Stimulated activated naive B cell treated with anti-CD40 and anti-IgM and Interleukin-4, amounts not matched to agents 10 μg/mL and 1 μg/mL and 100 μg/mL, for 72 hours (primary cell): ENCODE measurements at places on chromosomes 7 and 10.

DNA sequence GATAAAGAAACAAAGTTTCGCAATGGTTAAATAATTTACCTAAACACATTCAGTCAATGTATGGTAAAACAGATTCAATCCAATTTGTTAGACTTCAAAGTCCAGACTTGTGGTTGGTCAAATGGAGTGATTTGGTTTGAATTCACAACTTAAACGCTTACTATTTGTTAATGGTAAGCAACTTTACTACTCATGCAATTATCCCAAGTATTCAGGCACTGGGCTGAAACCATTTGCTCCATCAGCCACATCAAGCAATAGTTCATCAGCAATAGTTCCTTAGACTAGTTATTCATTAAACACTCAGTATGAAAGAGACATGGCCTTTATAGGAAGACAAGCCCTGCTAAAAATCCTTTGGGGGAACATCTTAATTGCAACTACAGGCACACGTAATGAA is 253.0 kb downstream of the AGMO start:
- no peak for DNase-seq

DNA sequence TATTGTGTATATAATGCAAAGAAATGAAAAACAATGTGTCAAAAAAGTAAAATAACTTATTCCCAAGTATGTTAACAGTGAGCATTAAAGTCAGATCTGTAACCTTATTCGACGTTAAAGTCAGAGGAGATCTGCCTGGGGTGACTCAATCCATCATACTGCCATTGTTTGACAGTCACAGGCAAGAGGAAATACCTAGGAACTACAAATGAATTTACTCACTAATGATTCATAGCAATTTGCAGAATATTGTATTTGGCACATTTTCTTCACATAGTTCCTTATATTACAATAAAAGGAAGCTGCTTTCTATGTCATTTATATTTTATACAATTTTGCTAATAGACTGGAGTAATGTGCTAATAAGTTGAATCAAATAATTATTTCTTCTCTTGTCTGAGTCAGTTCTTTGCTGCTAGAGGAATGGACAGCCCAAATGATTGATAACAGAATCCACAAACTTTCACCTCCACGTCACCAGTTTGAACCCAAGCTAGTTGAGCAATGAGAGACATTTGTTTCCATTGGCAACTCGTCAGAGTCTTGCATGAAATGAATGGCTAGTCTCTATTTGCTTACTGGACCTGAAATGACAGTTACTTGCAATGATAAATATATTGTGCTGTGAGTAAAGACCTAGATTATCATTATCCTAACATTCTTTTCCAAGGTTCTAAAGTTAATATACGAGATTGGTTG is 48.5 kb upstream of the TMEM106B start:
- DNase-seq = no peak

DNA sequence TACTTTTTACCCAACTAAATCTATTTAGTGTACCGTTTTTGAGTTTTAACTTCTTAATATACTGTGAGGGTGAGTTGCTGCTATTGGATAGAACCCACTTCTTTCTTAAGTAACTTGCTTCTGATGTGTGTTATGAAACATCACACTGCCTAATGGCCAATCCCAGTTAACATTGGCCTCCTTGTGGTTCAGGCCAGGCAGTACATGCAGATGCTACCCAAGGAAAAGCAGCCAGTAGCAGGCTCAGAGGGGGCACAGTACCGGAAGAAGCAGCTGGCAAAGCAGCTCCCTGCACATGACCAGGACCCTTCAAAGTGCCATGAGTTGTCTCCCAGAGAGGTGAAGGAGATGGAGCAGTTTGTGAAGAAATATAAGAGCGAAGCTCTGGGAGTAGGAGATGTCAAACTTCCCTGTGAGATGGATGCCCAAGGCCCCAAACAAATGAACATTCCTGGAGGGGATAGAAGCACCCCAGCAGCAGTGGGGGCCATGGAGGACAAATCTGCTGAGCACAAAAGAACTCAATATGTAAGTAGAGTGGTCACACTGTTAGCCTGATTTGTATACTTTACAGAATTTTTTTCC is 39.7 kb downstream of the TES start:
- no peak for DNase-seq

DNA sequence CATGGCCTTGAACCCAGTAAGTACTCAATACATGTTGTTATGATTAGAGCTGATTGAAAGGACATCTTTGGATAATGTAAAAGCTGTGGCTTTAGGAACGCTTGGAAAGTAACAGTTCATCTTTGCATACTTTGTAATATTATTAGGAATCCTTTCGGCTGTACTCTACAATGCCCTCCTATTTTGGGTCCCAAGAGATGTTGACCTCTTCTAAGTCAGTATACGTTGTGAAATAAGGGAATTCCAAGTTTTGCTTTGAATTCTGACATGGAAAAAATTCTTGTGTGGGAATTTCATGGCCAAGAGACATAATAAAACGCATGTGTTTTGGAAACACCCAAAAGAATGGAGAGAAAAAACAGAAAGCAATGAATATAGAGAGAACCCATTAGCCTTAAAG is 7.7 kb downstream of the AGR3 start:
- DNase-seq = no peak

GRCh38 chr7:37251222-37251621 is 197.4 kb downstream of the ELMO1 start:
- no peak for DNase-seq

DNA sequence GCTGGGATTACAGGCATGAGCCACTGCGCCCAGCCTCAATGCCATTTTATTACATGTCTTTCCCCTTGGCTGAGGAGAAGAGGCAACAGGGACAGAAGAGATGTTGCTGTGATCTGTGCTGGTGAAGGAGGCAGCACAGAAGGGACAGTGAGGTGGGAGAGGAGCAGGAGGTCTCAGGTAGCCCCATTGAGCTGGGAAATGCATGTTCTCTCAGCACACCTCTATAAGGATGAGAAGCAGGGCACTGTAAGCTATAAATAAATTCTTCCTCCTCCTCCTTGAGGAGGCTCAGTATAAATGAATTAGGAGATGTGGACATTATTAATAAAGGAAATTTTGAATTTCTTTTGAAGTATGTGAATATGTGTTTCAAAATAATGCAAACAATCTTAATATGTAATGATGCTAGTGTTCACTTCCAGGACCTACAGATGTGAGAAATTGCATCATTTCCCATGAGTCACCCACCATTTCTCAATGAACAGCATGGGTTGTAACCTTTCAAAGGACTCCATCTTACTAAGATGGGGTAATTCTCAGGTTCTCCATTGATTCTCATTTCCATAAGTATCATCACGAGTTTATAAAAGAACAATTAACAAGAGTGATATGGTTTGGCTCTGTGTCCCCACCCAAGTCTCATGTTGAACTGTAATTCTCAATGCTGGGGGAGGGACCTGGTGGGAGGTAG is 88.9 kb upstream of the ODAD2 start:
- no peak for DNase-seq

DNA sequence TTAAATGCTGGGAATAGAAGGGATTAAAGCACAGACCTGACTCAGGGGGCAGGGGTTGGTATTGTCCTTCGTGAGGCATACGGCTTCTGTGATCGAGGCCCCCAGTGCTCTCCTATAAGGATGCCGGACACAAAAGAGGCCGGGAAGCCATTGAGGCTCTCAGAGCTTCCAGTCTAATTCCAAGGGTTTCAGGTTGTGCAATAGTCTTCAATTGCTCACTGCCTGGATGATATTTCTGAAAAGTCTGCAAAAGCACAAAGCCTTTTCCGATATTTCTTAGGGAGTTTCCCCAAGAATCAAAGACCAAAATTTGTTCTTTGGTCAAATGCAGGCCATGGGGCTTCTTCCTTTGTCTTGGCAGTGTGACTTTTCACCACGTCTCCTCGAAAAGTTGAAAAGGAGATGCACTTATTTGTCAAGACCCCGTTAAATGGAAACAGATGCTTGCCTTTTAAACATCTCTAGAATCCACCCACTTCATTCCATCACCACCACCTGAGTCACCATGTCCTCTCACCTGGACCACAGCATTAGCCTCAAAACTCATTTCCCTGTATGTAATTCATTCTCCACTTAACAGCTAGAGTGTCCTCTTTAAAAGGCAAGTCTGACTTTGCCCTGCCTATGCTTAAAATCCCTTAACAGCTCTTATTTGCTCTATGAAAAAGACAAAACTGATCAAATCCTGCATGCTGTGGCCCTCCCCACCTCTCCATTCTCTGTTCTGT is 134.8 kb upstream of the NAMPT start:
- DNase-seq = no peak

DNA sequence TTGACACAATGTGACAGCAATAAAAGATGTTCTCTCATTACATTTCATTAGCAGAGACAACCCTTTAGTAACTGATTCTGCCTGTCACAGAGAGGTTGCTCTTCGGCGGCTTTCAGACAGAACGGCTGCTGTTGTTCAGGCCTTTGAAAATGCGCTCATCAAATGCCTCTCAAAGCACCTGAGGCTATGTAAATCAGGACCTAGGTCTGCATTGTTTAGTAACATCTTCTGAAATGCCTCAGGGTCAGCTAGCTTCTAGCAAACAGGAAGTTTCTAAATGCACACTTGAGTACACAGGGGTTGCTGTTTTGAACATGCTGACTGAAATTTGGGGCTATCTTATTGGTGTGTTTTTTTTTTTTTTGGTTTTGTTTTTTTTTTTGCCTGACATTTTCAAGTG is 143.3 kb upstream of the DKK1 start:
- no peak for DNase-seq

DNA sequence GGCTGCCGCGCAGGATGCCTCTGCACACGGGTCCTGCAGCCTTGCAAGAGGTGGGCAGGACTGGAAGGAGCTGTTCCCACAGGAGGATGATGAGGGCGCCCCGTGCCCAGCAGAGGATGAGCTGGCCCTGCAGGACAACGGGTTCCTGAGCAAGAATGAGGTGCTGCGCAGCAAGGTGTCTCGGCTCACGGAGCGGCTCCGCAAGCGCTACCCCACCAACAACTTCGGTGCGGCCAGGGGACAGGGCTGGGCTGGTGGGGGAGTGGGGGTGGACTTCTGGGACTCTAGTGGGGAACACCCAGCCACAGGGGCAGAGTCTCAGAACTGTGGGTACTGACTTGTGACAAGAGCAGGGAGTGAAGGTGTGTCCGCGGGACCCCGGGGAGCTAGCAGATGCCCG is 16.0 kb downstream of the ZFYVE27 start:
- no peak for DNase-seq

DNA sequence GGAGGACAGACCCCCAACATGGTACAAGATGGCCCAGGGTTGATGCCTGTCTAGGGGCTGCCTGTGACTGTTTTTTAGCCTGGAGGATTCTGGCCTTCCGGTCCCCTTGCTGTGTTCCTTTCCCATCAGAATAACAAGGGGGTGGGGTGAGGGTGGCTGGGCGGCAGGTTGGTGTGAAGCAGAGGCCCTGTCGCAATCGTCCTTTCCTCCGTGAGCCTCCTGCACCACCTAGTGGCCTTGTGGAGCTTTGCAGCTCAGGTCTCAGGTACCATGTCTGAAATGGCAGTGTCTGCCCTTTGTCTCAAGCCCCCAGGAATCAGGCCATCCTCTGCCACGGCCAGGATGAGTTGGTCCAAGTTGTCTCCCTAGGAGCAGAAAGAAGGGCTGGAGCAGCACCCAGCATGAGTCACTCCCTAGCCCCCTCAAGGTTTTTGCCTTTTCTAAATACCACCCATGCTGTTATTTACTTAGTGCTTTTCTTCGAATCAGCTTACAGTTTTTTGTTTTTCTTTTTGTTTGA is 24.2 kb downstream of the TACR2 start:
- peak; percentile 65 for DNase-seq

DNA sequence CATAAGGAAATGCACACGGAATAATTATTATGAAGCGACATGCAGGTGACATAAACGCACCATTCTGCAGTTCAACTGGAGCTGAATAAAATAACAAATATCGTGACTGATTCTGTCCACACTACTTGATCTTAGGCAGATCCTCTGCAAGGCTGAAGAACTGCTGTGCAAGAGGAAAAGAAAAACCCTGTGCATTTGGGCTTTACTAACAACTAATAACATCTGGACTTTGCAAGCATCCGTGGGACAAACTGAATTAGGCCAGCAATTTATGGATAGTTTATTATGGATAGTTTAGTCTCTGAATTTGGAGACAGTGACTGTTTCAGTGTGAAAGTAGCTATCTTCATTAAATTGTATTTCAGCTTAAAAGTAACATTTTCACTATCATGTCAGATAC is 309.4 kb downstream of the SFMBT2 start:
- DNase-seq = no peak

GRCh38 chr7:157964016-157964415 is 623.6 kb downstream of the PTPRN2 start:
- no peak for DNase-seq

DNA sequence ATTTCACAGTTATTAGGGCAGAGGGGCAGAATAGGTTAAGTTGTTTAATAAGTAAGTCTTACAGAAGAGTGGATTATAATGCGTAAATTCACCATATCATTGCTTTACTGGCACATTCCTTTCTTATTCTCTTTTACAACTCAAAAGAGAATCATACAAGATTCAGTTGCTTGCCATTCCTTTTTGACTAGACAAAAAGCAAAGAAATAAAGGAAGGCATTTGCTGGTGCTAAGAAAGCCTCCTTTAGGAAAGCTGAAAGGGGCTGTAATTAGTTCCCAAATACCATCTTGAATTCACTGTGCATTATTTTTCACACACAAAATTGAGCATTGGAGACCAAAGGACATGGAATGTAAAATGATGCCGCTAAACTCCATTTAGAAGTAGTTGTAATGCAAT is 499.3 kb downstream of the NXPH1 start:
- DNase-seq = no peak

GRCh38 chr7:39702133-39702532 is 78.8 kb downstream of the RALA start:
- DNase-seq = no peak

GRCh38 chr10:17580885-17581284 is 36.3 kb downstream of the HACD1 start:
- DNase-seq = no peak
